ENCODE measurements at places on chromosomes 5 and 9.

DNA sequence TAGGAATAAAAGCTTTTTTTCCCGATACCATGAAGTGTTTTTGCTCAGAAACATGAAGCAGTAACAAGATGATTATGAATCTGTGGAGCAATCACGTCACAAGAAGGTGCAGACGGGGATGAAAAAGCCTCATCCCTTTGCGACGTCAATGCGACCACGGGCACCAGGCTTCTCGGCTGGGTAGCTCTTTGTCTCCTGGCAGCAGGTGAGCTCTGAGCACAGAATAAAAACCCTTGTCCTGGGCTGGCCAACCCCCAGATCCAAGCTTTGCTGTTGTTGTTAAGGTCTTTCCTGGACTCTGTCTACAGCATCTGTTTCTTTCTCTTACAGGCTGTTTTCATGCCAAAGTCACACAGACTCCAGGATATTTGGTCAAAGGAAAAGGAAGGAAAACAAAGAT is 113.8 kb downstream of the ANKRD18B start:
- no peak overlapping the region for H3K27ac ChIP-seq
- H3K4me1 ChIP-seq: no peaks in the 10 kb centered on the region
- H3K27me3 ChIP-seq: no peaks in the 10 kb centered on the region

GRCh38 chr5:56190497-56190896 is 42.6 kb downstream of the ANKRD55 start:
- no peak overlapping the region for H3K4me3 ChIP-seq
- H3K27ac ChIP-seq: no peak overlapping the region
- no peaks in the 10 kb centered on the region for H3K36me3 ChIP-seq
- H3K4me1 ChIP-seq: no peaks in the 10 kb centered on the region
- no peaks in the 10 kb centered on the region for H3K27me3 ChIP-seq

- no peaks in the 10 kb centered on the region for H3K27me3 ChIP-seq
- no peak overlapping the region for H3K27ac ChIP-seq
- no peak for DNase-seq
- H3K4me3 ChIP-seq: no peak overlapping the region
Measured at GRCh38 chr9:131744171-131744719, 4.4 kb upstream of the RAPGEF1 start.

DNA sequence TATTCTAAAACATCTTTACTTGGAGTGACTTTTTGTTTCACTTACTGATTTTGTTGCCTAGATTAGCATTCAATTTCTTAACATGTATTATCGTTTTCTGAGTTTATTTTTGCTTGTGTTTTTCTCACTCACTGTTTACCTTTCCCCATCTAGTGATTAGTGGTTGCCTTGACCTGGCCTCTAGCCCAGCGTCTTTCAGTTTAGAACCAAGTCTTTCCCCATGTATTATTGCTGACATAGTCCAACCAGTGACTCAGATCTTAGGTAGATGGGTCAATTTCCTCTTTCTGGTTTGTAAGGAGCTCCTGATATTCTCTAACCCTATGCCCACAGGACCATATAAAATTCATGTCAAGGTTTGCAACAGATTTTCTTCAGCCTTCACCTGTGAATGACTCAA is 135.5 kb downstream of the PRR16 start:
- H3K4me3 ChIP-seq: no peak overlapping the region
- no peaks in the 10 kb centered on the region for H3K36me3 ChIP-seq
- H3K4me1 ChIP-seq: no peaks in the 10 kb centered on the region
- DNase-seq: no peak

DNA sequence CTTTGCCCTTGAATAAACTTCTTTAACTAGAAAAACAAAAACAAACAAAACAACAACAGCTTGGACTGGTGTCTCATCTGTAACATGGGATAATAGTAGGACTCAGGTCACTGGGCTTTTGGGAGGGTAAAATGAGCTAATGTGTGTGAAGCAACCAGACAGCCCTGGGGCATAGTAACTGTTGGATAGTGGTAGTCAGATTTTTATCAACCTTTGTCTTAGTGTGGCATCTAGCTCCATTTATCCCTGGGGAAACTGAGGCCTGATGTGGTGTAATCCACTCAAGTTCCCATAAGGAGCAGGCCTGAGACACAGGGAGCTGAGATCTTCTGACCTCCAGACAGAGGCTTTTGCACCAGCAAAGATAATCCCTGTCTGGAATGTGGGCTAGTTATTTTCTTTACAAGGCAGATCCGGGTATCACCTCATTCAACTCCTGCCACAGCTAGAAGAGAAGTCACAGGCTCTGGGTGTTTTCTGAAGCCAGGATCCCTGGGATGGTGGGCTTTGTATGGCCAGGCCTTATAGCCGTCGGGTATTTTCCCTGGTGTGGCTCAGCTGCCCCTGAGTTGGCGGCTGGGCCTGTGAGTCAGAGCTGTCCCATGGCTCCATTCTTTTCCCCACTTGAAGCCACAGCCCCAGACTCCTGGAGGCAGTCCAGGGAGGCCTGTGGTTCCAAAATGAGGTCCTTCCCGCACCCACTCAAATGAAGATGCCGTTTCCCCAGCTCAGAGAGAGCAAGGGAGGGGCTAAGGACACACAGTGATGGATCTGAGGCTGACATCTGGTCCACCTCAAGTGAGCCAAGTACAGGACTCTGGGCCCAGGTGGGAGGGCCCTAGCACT is 26.1 kb upstream of the CSF1R start:
- no peaks in the 10 kb centered on the region for H3K36me3 ChIP-seq
- no peaks in the 10 kb centered on the region for H3K27me3 ChIP-seq
- H3K4me1 ChIP-seq: peaks cover 9% of the 10 kb centered on the region
- peak overlapping the region; percentile 74 for H3K27ac ChIP-seq
- DNase-seq: no peak

DNA sequence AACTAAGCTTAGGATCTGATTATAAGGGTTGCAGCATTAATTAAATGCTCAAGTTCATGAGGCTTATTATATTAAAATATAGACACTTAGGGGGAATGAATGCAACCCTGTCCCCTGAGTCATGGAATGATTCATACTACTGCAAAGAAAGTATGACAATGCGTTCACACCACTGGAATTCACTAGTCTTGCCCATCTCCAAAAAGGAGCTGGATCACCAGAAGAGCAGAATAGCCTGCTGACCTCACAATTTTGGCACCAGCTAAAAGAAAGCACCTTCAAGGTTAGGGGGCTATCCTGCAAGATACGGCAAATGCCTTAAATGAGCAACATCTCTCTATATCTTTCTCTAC is 32.0 kb upstream of the TMED7 start:
- no peak overlapping the region for H3K27ac ChIP-seq

DNA sequence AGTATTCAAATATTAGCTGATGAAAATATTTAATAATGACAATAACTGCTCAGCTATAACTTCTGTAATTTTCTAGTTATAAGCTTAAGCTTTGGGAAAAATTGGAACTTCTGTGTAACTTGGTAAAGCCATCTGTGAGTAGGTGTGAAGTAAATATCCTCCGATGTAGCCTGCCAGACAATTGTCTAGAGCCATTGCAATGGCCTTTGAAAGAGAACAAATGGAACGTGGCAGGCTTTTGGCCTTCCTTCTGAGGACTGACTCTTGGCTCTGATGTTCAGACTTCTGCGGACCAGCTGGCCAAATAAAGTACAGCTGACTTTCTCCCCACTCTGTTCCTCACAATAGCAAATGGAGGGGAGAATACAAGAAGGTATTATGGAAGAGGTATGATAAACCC is 203.4 kb upstream of the NMUR2 start:
- H3K4me3 ChIP-seq: no peak overlapping the region
- DNase-seq: no peak
- no peak overlapping the region for H3K27ac ChIP-seq
- H3K27me3 ChIP-seq: no peaks in the 10 kb centered on the region
- H3K4me1 ChIP-seq: no peaks in the 10 kb centered on the region

DNA sequence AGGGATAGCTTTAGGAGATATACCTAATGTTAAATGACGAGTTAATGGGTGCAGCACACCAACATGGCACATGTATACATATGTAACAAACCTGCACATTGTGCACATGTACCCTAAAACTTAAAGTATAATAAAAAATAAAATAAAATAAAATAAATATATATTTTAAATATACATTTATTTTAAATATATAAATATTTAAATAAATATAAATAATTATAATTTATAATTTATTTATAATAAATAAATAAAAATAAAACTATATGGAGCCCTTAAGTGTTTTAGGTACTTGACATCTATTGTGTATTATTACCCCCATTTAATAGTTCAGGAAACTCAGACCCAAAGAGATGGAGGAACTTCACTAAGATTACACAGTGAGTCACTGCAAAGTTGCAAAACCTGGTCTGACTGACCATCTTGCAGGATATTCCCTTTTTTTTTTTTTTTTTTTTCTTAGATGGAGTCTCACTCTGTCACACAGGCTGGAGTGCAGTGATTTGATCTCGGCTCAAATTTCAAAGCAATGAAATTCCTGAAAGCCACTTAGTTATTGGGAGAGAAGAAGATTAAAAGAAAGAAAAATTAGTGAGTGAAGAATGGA is 5.8 kb upstream of the C5orf52 start:
- no peak for DNase-seq
- H3K27ac ChIP-seq: no peak overlapping the region
- no peak overlapping the region for H3K4me3 ChIP-seq
- H3K36me3 ChIP-seq: no peaks in the 10 kb centered on the region

DNA sequence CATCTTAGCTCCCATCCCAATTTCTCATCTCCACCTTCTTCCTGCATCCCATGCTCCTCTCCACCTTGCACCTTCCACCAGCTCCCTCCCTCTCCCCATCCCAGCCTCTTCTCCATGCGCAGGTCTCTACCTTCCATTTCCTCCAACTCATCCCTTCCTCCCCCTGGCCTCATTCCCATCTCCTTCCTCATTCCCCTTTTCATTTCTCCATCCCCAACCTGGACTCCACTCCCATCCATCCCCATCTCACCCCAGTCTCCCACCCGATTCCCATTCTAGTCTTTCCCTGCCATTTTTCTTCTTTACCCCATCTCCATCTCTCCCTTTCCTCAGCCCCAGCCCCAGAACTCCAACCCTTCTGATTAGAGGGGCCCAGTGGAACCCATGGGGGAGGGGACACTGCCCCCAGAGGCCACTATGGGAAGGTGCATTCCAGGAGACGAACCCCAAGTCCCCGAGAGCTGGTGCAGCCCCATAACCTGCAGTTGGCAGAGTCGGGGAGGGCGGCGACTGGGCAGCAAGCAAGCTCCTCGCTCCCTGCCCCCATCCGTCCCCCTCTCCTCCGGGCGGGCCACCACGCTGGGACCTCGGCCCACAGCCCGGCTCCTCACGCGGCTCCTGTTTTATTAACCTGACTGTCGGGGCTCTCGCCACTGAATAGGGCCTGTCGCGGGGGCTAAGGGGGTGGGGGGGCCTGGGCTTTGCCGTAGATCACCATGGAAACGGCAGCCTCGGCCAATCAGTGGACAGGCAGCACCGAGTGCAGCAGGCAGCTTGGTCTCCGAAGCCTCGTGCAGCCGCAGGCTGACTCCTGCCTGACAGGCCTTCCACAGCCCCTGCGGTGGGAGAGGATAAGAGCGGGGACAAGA is 66.7 kb downstream of the PCDH1 start:
- H3K4me1 ChIP-seq: peaks cover 8% of the 10 kb centered on the region
- H3K27me3 ChIP-seq: no peaks in the 10 kb centered on the region
- no peak overlapping the region for H3K4me3 ChIP-seq
- DNase-seq: no peak
- H3K36me3 ChIP-seq: no peaks in the 10 kb centered on the region
- H3K27ac ChIP-seq: no peak overlapping the region

DNA sequence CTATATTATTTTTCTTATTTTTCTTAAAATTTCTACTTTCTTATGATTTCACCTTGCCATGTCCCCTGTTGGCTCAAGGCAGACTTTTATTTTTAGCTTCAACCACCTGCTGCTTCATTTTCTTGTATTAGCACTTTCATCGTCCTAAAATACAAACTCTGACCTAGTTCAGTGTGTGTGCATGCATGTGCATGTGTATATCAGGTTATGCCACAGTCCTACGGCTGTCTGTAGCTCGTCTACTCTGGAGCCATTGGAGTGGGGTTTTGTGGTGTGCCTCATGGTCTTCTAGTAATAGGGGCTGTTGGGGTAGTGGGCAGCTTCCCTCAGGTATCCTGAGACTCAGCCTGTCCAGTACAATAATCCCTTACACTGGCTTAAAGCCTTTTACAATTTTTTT is 13.4 kb upstream of the SPINK1 start:
- no peak overlapping the region for H3K4me3 ChIP-seq
- H3K4me1 ChIP-seq: no peaks in the 10 kb centered on the region
- no peak for DNase-seq
- H3K36me3 ChIP-seq: no peaks in the 10 kb centered on the region
- H3K27ac ChIP-seq: no peak overlapping the region
- H3K27me3 ChIP-seq: no peaks in the 10 kb centered on the region

DNA sequence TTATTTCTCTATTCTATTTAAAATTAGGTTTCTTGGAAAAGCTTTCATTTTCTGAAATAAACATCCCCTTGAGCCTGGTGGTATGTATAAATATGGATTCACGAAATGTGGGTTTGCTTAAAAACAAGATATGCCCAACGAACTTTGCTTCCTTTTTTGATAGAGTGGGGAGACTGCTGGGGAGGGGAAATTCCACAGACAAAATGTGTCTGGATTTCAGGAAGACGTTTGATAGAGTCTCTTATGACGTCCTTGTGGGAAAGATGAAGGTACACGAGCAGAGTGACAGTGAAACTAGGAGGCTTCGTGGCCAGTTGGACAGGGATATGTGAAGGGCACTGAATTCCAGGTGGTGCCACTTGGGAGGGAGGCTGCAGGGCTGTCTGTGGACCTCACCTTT is 84.5 kb upstream of the RPS23 start:
- H3K36me3 ChIP-seq: no peaks in the 10 kb centered on the region
- DNase-seq: no peak
- peaks cover 7% of the 10 kb centered on the region for H3K4me1 ChIP-seq
- no peak overlapping the region for H3K27ac ChIP-seq
- no peaks in the 10 kb centered on the region for H3K27me3 ChIP-seq

DNA sequence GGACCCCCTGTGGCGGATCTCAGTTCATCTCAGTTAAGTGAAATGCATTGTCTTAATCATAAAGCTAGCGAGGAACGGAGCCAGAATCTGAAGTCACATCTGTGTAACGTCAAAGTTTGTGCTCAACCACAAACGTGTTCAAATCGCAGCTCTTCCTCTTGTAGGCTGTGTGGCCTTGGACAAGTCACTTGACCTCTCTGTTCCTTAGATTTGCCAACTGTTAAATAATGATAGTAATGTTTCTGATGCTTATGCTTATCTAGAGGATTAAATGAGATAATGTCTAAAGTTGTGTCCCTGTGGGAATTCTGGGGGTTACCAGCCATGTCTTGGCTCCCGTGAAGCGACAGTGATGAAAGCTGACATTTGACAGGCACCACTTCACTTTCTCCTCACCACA is 69.2 kb upstream of the NEURL1B start:
- DNase-seq: no peak
- H3K4me3 ChIP-seq: no peak overlapping the region
- no peaks in the 10 kb centered on the region for H3K36me3 ChIP-seq
- H3K4me1 ChIP-seq: peaks cover 13% of the 10 kb centered on the region
- H3K27ac ChIP-seq: no peak overlapping the region

- H3K36me3 ChIP-seq: no peaks in the 10 kb centered on the region
- no peak overlapping the region for H3K27ac ChIP-seq
- DNase-seq: no peak
Measured at GRCh38 chr9:105116052-105116868, 128.2 kb upstream of the SLC44A1 start.
